H1 (cell line): ENCODE measurements at places on chromosomes 7 and 10.

GRCh38 chr7:17769918-17770317 is 170.4 kb downstream of the SNX13 start:
- DNase-seq, result peak; percentile 59

- no peak for DNase-seq
Observed at GRCh38 chr10:116237260-116237659, 35.7 kb downstream of the GFRA1 start.

- DNase-seq, result no peak
Observed at GRCh38 chr10:2392145-2392812, 655.0 kb upstream of the ADARB2 start.

- DNase-seq, result no peak
Observed at GRCh38 chr7:103690242-103690974, 244.4 kb upstream of the SLC26A5 start.

DNA sequence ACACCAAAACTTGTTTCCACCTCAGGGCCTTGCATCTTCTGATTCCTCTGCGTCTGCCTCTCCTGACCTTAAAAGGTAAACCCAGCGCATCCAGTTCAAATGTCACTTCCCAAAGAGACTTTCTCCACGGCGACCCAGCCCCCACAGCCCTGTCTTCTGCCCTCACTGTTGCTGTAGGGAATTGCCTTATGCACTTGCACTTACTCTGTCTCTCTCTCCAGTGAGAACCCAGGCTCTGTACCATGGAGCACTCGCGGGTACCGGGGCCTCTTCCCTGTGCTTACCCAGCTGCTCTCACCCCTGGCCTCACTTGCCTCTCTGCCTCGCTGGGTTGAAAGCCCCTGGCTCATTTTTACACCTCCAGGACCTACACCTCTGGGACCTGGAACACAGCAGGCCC is 48.4 kb downstream of the AOC1 start:
- DNase-seq, result no peak

GRCh38 chr10:32144817-32145688 is 88.8 kb upstream of the KIF5B start:
- DNase-seq, result no peak

- DNase-seq, result no peak
Observed at GRCh38 chr7:138982204-138982623, 1.0 kb upstream of the KIAA1549 start.

GRCh38 chr10:26385443-26385842 is 52.7 kb upstream of the APBB1IP start:
- no peak for DNase-seq

GRCh38 chr7:141166926-141167325 is 93.1 kb downstream of the TMEM178B start:
- DNase-seq, result no peak

DNA sequence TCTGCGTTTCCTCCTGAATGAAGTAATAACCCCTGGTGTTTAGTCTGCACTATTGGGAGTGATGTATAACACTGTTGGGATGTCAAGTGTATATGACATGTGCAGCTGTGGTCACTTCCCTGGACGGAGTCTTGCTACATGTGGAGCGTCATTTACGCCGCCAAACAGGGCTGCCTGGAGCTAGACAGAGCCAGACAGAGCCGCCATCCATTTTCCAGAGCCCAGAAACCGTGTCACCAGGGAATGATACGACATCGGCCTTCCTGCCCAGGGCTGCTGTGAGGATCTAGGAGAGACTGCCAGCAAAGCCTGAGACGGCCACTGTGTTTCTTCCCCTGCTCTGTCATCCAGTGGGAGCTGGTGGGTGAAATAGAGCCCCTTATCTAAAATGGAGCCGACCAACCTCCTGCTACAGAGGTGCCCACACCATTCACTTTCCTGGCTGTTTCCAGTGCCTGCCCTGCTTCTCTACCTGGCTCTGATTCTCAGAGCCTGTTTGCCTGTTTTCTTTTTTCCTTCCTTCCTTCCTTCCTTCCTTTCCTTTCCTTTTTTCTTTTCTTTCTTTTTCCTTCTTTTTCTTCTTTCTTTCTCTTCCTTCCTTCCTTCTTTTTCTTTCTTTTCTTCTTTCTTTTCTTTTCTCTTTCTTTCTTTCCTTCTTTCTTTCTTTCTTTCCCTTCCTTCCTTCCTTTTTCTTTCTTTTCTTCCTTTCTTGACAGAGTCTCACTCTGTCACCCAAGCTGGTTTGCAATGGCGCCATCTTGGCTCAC is 13.3 kb upstream of the FGFR2 start:
- no peak for DNase-seq

GRCh38 chr10:123909866-123910265 is 18.3 kb upstream of the CPXM2 start:
- no peak for DNase-seq

GRCh38 chr10:28375399-28376354 is 72.8 kb upstream of the MPP7 start:
- DNase-seq, result no peak

DNA sequence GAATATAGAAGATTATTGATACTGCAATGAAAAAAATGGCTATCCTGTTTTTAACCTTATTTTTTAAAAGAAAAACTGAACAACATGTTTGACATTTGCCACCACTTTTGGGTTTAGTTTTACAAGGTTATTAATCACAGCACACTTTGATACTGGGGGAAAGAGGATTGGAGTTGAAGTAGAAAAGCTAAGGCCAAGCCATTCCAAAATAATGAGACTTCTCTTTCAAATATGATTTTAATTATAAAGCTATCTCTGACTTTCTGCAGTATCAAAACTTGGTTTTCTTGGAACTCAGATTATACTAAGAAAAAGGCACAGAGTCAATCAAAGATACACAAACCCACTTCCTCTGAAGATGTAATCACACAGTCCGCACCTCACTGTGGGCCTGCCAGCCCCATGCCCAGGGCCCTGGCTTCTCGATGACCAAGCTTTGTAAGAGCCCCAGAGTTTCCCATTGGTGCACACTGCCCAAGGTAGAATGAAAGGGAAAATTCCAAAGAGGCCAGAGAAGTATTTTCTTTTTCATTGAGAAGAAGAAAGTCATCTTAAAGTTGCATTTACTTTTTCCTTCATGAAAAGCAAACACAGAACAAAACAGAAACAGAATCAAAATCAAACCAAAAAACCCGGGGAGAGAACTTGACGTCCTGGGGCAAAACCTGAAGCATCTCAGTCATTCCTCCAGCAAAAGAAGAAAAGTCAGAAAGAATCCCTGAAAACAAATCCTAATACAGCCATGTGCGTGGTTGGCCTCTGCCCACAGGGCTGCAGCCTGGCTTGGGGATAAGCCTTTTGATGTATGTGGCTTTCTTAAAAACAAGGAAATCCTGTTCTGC is 187.7 kb upstream of the KLF6 start:
- no peak for DNase-seq

GRCh38 chr10:78798976-78799730 is 269.6 kb upstream of the ZMIZ1 start:
- no peak for DNase-seq

- no peak for DNase-seq
Observed at GRCh38 chr7:13044309-13044708, 356.9 kb downstream of the ARL4A start.

DNA sequence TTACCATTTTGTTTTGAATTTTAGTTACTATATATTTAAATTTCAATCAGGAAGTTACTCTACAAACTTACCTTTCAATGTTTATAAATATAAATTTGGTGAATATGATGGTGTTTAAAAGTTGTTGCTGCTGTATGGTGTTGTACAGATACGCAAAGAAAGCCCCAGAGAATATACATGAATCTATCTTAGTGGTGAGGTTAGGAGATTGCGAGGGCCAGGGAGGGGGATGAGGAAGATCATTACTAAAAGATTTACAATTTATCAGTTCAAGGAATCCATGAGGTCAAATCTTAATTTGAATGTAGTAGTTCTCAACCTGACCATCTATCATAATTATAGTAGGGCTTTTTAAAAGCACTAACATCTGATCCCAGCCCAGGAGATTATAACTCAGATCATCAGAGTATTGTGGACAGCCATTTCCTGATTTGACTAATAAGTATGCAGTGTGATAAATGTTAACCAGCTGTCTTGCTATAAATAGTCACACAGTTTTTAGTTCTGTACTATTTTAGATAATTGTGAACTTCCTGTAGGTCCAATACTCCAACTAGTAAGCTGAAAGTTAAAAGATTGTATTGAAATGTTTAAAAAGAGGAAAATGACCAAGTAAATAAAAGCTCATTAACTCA is 23.6 kb downstream of the FAM3C start:
- no peak for DNase-seq

DNA sequence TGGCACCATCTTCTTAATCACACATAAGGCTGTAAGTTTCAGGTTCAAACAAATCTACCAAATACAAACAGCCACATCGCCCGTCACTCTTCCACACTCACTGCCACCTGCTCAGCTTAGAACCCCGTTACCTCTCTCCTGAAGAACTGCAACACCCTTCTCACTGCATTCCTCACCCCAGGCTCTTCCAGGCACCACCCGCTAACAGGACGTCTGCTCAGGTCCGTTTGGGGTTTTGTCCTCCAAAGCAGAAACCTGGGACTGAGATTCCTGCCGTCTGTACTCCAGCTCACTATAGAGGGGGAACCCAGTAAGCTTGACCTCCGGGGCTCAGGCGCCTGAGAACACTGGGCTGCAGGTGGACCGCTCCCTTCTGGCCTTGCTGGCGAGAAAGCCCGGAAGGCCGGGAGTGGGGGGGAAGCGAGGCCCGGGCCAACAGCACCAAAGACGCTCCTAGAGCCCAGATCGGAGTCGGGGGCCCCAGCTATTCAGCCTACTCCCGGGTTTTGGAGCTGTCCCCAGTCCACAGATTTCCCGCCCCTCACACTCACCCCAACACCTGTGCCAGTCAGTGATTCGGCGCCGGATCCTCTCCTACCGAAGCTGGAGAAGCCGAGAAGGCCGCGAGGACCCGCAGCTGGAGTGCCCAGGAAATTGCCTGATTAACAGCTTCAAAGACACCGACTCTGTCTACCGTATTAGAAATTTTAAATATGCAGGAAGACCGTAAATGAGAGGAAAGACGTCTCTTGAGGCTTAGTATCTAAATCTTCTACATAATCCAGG is at the start of gene AP3M1:
Gene AP3M1 (minus strand): TSS at position 625 of the 786 bp plus-strand sequence. CDS start 12,449 bp downstream, outside the sequence.
- DNase-seq, result peak; percentile 90

DNA sequence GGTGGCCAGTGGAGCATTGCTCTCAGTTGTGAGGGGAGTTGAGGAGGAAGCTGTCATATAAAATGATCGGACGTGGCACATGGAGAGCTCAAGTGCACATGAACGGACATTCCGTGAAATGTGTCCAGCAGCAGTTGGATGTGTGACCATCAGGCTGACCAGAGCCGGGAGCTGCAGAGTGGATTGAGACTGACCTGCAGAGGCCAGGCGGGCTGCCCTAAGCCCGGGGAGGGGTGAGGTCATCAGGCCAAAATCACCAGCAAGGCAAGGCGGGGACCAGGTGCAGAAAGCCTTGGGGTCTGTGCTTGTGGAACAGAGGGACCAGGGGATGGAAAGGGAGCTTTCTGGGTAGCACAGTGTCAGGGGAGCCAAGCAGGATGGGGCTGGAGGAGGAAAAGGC is 279.5 kb downstream of the CELF2 start:
- DNase-seq, result no peak
